Mammary epithelial cell (primary cell): ENCODE measurements at places on chromosomes 1 and 21. TPM values are rescaled to one million over a fixed set of nuclear protein-coding genes. Genes with fewer than 3 reads are reported as not detected.
A peak's percentile ranks its signal among the peaks of the same experiment; 100 is the strongest.

OR2T1 gene
- not detected for total RNA-seq

PCP4 gene
- total RNA-seq = not detected

SPRR1A gene
- not detected for total RNA-seq

DNA sequence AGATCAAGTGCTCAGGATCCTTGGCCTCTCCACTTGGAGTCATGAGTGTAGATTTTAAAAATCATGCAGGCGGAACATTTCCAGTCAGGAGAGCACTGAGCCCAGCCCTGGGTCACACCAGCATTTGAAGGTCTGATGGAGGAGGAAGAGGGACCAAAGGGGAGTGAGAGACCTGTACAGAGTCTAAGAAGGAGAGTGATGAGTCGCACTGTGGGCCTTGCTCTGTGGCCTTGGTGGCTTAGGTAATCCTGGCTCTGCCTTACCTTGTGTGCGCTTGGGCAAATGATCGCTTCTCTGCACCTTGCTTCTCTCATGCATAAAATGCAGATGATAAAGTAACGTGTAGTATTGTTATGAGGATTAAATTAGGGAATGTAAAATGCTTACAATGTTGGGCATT lies 225.3 kb downstream of the SDCCAG8 start:
- DNase-seq = no peak

DNA sequence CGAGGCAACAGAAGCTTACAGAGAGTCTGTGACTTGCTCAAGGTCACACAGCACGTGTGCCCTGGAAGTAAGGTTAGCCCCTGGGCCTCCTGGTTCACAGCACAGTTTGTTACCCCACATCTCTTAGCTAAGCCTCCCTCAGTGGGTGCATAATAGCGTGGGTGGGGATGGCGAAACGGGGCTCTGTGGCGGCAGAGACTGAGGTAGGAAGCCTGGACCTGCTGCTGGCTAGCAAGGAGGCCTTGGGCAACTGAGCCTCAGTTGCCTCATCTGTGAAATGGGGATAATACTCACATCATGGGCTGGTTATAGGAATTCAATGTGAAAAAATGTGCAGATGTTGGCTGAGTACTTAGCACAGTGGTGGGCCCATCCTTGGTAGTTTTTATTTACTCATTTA lies 596 bp downstream of the PADI4 start:
- no peak for DNase-seq

- DNase-seq = no peak
Observed at GRCh38 chr1:18261891-18262290, 154.3 kb downstream of the IGSF21 start.

- DNase-seq = peak; percentile 80
Observed at GRCh38 chr1:23556635-23557470, 2.4 kb downstream of the ID3 start.

- no peak for DNase-seq
Observed at GRCh38 chr1:35175098-35175576, 17.8 kb downstream of the SFPQ start.
